Mucosa of descending colon (tissue), 3 donors: ENCODE measurements at places on chromosomes 13 and 19. TPM values are rescaled to one million over a fixed set of nuclear protein-coding genes. Genes with fewer than 3 reads are reported as not detected.

DNA sequence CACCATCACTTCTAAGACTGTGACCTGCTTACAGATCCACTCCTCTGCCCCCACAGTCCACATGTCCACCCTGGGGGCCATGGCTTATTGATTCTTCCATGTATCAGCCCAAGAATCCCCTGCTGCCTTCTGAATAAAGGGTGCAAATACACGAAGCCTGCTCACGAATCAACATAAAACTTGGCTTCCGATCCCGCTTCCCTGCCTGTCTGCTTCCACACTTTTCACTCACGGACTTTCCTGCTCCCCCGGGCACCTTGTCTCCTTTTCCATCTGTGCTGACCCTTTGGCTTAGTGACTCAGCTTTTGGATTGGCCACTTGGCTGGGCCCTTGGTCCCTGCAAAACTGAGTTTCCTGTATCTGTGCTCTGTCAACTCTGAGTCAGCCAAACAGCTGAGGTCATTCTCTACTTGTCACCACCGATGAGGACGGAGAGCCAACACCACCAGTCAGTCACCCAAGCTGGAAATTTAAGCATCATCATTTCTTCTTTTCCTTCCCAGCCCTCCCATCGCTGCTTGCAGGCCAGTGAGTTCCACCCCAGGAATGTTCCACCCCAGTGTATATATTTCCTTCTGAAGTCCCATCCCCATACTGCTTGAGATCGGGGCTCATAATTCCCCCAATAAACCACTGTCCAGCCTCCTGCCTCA, 11.4 kb upstream of the USP12 start:
- DNase-seq = peak; percentile 21

GRCh38 chr13:38419312-38419873, 69.7 kb downstream of the UFM1 start:
- DNase-seq = no peak

DNA sequence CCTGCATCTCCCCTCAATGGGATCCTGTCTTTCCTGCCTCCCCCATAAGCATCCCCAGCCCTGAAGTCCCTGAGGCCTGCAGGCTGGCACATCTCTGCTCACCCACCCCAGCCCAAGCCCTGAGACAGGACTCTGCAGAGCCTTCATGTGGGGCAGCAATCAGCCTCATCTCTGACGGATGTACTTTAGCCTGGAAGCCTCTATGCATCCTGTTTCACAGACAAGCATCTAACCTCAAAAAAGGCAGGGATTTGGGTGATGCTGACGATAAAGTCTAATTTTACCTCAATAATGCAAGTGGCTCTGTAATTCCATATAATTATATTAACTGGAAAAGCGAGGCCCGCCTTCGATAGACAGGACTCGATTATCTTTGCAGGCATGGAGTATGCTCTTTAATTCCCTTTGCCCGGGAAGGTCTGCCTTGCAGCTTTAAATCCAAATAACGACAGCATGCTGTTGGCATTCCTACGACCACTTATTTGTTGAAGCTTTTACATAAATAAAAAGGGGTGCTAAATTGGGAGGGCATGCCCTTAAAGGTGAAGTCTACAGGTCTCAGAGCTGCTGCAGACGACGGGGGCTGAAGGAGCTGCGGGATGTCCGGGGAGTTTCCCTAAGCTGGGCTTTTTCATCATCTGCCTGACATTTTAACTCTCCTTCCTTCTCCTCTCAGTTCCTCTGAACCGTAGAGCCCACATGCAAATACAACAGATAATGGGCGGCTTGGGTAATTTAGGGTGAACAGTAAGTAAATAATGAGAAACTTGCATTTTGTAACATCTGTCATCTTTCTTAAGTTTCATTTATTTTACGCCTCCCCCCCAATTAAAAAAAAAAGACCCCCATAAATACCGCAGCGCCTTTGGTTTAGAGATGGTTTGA, 211.5 kb downstream of the URI1 start:
- no peak for DNase-seq

- DNase-seq = no peak
These were observed 164.0 kb downstream of the KLF5 start for GRCh38 chr13:73222627-73223305.

DNA sequence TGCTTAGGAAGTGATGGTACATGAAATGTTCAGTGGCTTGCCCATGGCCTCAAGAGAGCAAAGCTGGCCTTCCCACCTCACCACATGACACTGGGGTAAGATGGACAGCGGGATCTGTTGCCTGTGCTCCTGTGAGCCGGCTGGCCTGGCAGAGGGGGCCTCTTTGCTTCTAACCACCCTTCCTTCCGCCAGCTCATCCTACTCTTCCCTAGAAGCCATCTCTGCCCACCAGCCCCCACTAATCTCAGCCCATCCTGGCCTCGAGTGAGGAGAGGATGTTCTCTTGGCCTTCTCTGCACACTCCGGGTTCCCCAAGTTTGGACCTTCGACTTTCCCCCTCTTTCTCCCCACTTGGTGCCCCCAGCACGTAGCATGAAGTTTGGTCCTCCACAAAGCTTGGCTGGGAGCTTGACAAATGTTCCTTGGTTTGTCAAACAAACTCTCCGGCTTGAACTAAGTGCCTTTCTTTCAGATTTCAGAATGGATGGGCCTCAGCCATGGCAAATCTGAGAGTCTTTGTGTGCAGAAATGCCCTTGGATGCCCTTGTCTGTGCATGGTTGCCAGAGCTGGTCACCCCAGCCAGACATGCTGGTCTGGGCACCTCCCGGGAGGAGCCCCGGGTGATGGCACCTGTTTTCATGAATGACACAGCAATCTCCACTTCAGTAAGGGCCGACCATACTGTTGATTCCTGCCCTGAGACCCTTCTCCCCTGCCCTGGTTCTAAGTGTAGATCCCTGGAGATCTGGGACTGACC, 145.5 kb downstream of the URI1 start:
- DNase-seq = no peak

- DNase-seq = no peak
These were observed 151.9 kb downstream of the LACC1 start for GRCh38 chr13:44031555-44031954.

GRCh38 chr13:33541456-33541855, 255.9 kb upstream of the STARD13 start:
- DNase-seq = no peak

DNA sequence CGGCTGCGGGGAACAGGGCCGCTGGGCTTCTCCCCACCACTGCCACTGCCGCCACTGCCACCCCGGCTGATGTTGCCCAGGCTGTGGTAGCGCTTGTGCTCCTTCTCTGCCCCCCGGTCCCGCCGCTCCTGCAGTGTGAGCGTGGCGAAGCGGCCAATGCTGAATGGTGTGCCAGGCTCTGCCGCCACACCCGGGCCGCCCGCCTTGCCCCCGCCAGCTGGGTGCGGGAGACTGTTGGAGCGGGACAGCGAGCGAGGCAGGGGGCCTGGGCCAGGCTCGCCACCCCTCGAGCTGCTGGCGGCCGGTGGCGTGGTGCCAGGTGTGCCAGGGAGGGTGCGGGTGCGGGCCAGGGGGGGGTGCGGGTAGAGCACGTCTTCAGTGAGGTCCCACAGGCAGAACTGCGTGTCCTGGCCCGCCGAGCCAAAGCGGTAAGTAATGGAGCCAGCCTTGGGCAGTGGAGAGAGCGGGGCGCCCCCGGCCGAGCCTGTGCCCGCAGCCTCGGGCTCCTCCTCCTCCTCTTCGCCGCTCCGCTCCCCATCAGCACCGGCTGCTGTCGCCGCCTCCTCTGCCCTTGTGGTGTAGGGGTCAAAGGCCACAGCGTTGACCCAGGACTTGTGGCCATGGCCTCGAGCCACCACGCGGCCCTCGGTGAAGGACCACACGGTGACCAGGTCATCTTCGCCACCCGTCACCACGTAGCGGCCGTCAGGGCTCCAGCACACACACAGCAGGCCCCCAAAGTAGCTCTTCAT, 3.7 kb upstream of the DMPK start:
- no peak for DNase-seq

- no peak for DNase-seq
These were observed 3.3 kb upstream of the RDH13 start for GRCh38 chr19:55066107-55066709.

- no peak for DNase-seq
These were observed 2604.5 kb upstream of the PCDH20 start for GRCh38 chr13:64020126-64020525.

GRCh38 chr13:66996503-66996902, 233.6 kb downstream of the PCDH9 start:
- no peak for DNase-seq

DNA sequence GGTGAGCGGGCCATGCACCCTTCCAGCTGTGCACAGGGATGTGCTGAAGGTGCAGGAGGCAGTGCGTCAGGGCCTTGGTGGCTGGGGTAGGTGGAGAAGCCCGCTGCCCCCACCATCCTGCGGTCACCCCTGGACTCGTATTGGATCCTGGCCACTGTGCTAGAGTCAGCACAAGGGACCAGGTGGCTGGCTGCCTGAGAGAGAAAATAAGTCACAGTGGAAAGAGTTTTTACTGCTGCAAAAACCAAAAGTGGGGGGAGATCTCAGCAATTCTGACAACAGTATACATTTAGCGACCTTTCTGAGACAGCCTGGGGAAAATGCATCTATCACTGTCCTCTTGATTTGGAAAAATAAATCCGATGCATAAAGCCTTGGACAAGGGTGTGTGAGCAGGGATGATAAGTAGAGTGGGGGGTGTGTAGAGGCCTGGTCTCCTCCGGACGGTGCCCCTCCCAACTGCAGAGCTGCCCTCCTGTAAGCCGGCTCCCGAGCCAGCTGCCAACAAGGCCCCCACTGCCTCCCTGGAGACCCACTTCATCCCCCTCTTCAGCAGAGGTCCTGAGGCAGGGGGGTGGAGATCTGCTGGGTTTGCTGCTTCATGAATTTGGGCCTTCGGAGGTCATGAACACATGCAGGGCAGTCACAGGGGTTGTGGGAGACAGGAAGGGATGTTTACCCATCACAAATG, 84.2 kb downstream of the SLC7A1 start:
- no peak for DNase-seq

GRCh38 chr19:6402058-6402457, 9.1 kb upstream of the GTF2F1 start:
- peak; percentile 33 for DNase-seq

DNA sequence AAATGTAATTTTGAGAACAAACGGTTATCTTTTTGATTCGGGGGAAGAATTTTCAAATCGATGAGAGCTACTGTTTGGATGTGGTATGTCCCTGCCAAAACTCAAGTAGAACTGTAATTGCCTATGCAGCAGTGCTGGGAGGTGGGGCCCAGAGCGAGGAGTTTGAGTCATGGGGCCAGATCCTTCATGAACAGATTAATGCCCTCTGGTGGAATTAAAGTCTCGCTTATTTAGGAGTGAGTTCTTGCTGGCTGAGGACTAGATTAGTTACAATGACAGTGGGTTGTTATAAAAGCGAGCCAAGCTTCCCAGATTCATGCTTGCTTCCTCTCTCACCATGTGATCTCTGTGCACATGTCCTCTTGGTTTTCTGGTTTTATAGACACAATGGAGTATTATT, 11.8 kb upstream of the PRR20A start:
- no peak for DNase-seq

DNA sequence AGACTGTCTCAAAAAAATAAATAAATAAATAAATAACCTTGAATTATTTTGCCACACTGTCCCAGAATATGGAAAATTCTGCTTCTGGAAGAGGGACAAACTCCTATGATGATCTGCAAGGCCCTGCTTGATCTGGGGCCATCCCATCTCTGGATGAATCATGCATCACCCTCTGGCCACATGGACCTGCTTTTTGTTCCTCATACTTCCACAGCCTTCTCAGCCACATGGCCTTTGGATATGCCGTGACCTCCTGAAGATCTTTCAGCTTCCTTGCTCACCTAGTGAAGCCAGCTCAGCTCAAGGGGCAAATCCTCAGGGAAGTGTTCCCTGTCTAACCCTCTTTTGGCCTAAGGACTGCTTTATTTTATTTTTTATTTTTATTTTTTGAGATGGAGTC, 10.3 kb downstream of the IER2 start:
- DNase-seq = no peak

DNA sequence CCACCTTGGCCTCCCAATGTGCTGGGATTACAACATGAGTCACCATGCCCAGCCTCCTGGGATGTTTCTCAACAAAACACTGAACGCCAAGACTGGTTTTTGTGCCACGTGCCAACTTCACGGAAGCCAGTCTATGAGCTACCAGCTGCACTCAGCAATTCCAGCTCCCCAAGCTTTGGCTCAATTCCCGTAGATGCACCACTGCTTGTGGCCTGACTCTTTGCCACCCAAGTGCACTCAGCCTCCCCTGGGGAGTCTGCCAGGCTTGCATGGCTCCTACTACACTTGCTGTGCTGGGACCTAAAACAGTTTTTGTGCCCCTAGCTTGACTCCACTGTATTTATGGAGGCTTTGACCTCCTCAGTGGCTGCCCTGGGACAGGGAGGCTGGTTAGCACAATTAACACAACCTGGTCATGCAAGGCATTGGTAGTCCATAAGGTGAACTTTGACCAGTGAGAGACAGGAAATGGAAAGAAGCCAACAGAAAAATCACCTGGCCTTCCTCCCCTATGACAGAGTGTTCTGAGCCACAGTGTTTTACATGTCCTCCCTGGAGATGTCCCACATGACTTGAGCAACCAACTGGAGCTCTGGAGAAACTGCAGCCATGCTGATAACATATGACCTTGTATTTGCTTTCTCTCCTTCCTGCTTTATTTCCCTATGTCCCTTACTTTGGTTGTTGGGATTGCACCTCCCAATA, 1173.1 kb downstream of the UQCRFS1 start:
- no peak for DNase-seq

GRCh38 chr13:81874681-81875661, 1534.0 kb upstream of the SPRY2 start:
- DNase-seq = no peak

DNA sequence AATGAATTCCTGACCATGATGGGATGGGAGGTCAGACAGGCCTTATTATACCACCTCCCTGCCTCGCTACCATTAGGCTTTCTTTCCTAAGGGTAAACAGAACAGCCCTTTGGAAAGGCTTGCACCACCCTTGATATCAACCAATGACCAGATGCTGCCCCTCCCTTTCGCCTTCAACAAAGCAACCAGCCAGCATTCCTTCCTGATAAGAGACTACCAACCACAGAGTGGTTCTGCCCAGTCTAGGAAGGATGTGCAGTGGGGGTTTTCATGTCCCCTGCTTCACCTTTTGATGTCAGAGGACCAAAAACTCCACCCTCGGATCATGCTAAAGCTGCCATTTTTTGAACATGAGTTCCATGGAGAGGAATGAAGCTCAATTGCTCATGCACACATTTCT, 21.7 kb downstream of the TEX30 start:
- no peak for DNase-seq

GRCh38 chr19:14479975-14480699, 5.0 kb upstream of the PTGER1 start:
- peak; percentile 70 for DNase-seq

GRCh38 chr19:4304538-4305256, at the start of gene FSD1:
Gene FSD1, plus strand, starts transcription at chr19:4304598. Its CDS starts 149 bp downstream, at chr19:4304747.
- no peak for DNase-seq

The ZNF468 gene
- total RNA-seq = 30.7 TPM

The SPRED3 gene
- total RNA-seq = 0.46 TPM

The CATSPERD gene
- not detected for total RNA-seq

The KCNN1 gene
- not detected for total RNA-seq

The JSRP1 gene
- total RNA-seq = 2.4 TPM

The FUT6 gene
- total RNA-seq = 44.4 TPM

The METTL21C gene
- not detected for total RNA-seq

The CCDC8 gene
- 1.7 TPM for total RNA-seq
